ENCODE measurements at places on chromosomes 12 and 14. TPM values are rescaled to one million over a fixed set of nuclear protein-coding genes. Genes with fewer than 3 reads are reported as not detected.

SIX6 gene
- not detected for polyA plus RNA-seq

DNAI7 gene
- 0.06 TPM for polyA plus RNA-seq

PPP1R13B gene
- 2.8 TPM for polyA plus RNA-seq

PPFIA2 gene
- polyA plus RNA-seq: not detected

CD163L1 gene
- polyA plus RNA-seq: 0.50 TPM

CYP46A1 gene
- 0.31 TPM for polyA plus RNA-seq

MMP17 gene
- 15.9 TPM for polyA plus RNA-seq

SLCO1B3 gene
- not detected for polyA plus RNA-seq

MYO1A gene
- polyA plus RNA-seq: not detected

TMEM30B gene
- polyA plus RNA-seq: 0.03 TPM

IQSEC3 gene
- polyA plus RNA-seq: 0.10 TPM

OVCH1 gene
- polyA plus RNA-seq: 0.05 TPM

DNA sequence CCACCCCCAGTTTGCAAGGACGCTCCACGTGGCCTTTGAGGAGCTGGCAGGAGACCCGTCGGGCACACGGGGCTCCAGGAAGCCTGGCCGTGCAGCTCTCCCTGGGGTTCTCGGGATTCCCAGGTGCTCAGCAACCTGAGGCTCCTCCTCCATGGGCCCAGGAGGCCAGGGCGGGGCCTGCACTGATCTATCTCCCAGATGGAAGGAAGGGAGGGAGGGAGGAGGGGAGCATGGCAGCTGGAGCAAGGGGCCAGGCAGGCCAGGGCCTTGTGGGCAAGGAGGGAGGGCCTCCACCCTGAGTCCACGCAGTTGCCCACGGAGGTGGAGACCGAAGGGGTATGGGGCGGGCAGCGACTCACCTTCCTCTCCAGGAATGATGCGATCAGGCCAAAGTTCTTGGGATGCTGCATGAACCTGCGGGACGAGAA lies 127.3 kb downstream of the RFLNA start:
- DNase-seq: no peak

DNA sequence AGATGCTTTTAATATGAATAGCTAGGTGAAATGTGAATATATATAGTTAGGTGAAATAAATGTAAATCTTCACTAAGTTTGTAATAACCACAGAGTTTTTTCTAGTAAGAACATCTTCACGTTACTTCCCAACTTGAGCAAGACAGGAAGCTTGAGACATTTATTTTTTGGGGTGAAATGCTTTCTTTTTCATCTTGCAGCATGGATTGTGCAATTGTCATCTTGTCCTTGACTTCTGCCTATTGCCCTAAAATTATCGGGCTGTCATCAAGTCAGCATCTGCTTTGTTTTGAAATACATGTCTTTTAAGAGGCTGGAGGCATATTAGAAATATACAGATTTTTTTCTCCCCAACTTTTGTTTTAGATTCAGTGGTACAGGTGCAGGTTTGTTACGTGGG lies 433.9 kb downstream of the PCNX1 start:
- DNase-seq: no peak

- DNase-seq: peak; percentile 50
Measured at GRCh38 chr14:69535230-69535848, 39.3 kb downstream of the CCDC177 start.

GRCh38 chr14:31543969-31544799 lies 17.0 kb upstream of the NUBPL start:
- DNase-seq: peak; percentile 23

DNA sequence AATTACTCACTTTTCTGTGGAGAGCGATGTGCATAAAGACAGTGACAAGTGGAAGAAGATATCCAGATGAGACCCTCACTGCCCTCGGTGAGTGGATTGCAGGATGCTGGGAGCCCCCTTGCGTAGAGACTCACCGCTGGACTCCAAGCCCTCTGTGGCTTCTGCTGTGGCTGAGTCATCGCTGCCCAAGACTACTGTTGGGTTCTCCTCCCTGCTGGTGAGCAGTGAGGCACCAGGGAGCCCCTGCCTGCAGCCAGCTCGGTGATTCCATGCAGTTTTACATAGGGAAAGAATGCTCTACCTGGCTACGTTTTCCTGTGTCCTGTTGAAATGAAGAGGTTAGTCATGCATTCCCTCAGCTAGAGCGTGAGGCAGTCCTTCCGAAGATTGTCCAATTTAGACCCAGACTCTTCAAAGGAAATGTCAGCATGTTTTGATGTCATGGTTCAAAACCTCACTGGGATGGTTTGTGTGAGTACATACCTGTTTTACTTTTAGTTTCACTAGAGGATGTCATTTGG lies 28.2 kb downstream of the TRAF3 start:
- DNase-seq: peak; percentile 70

- peak; percentile 92 for DNase-seq
Measured at GRCh38 chr12:26011099-26011498, 52.6 kb downstream of the RASSF8 start.

DNA sequence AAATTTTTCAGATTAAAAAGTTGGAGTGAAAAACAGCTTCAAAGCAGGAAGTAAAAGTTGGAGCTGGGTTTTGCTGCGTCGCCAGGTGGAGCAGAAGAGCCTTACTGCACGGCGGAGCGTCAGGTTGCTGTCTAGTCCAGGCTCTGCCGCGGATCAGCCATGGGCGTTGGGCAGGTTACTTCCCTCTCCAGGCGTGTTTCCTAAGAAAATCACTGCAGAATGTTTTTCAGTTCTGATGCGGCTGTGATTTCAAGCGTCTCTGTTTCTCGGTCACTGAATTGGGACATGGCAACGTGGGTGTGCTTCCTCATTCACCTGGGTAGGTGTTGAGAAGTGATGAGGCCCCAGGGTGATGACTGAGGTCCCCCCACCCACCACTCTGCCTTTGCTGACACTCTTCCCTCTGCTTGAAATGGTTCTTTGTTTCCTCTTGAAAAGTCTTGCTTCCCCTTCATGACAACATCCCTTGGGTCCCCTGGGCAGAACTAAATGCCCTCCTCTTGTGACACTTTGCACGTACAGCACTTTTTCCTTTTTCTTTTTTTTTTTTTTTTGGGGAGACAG lies 7.6 kb downstream of the EVL start:
- no peak for DNase-seq

- no peak for DNase-seq
Measured at GRCh38 chr12:62632411-62632918, 165.8 kb downstream of the MON2 start.

DNA sequence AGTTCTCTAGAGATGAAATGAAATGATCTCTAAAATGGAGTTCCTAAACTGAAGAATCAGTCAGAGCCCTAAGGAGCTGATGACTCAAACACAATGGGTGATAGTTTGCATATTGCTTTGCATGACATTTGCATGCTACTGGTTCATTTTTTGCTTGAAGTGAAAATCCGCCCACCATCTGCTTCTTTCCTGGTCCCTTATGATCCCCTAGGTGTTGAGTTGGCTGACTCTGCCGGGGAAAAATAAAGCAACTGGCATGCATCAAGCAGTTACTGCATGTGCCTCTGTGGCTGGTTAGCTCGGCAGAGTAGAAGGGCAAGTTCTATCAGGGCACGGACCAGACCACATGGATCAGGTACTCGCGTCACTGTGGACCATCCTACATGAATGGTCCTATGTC lies 151.1 kb downstream of the PPM1H start:
- no peak for DNase-seq

DNA sequence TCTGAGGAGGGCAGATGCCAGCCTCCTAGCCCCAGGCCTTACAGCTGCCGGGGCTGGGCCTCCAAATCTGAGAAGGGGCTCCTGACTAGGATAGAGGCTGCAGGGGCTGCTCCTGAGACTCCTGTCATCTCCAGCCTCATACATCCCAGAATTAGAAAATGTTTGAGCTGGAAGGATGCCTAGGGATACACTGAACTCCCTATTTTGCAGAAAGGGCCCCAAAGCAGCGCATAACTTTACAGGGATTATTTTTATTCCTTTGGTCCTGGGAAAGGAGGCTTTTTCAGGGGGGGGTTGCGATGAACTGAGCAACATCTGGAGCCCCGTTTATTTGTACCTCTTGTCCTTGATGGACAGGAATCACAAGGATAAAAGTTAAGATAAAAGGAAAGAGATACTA lies 35.9 kb upstream of the SLC38A2 start:
- DNase-seq: no peak

GRCh38 chr12:52308806-52309425 lies 12.3 kb downstream of the KRT83 start:
- DNase-seq: no peak

GRCh38 chr12:154058-154457 lies 59.9 kb downstream of the SLC6A12 start:
- no peak for DNase-seq

GRCh38 chr12:57795354-57795753 lies 12.8 kb downstream of the TSFM start:
- peak; percentile 37 for DNase-seq

DNA sequence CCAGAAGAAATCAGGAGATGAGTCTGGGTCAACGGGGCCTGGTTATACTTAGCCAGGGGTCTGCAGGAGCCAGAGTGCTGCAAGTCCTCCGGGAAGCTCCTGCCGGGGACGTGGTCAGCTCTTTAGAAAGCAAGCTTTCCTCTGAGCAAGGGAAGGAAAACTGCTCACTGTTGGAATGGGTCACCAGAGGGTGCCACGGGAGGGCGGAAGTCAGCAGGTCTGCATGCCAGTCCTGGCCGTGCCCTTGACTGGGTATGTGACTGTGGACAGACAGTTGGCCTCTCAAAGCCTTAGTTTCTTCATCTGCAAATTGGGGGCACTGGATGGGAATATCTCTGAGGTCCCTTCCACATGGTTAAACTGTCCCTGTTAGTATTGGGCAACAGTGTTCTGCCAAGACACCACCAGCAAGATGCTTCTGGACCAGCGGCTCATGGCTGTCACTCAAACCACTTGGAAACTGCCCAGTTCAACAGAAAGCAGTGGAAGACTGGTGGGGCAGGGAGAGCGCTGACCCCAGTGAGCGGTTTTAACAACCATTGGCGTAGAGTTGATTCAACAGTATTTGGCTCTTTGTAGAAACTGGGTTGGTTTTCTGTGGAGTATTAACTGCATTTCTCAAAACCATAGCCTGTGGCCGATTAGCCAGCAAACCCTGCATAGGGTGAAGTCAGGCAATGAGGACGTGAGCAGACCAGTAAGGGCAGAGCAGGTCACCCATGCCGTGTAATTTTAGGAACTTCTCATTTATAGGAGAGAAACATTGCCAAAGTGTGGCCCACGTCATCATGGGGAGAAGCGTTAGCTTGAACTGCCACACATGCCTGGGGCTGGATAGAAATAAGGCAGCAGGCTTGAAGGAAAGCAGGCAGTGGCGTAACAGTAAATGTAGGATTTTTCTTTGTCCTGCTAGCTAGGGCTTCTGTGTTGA lies 163.9 kb upstream of the PRMT8 start:
- DNase-seq: no peak

DNA sequence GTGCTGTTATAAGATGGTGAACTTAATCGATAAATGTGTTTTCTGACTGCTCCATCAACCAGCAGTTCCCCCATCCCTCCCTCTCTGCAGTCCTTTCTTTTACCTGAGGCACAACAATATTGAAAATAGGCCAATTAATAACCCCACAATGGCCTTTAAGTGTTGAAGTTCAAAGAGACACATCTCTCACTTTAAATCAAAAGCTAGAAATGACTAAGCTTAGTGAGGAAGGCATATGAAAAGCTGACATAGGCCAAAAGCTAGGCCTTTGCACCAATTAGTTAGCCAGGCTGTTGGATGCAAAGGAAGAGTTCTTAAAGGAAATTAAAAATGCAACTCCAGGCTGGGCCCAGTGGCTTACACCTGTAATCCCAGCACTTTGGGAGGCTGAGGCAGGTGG lies 43.7 kb downstream of the SAV1 start:
- DNase-seq: no peak

DNA sequence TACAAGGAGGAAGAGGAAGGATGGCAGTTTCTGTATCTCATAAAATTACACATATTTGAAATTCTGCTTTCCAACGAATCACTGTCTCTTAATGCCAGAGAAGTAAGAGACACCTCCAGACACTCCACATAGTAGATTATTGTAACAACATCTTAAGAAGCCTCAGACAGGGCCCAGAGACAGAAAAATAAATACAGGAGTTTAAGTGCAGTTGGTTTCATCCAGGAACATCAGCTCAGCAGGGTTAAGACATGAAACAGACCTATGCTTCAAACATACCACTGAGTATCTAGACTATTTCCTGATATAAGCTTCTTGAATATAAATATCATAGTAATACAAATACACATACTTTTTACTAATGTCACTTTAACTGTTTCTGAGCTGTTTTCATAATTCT lies 290.3 kb downstream of the ADAMTS20 start:
- DNase-seq: no peak

GRCh38 chr14:61973981-61974380 lies 211.8 kb downstream of the SNAPC1 start:
- peak; percentile 87 for DNase-seq

GRCh38 chr12:47837190-47838171 lies 17.8 kb upstream of the HDAC7 start:
- peak; percentile 68 for DNase-seq

DNA sequence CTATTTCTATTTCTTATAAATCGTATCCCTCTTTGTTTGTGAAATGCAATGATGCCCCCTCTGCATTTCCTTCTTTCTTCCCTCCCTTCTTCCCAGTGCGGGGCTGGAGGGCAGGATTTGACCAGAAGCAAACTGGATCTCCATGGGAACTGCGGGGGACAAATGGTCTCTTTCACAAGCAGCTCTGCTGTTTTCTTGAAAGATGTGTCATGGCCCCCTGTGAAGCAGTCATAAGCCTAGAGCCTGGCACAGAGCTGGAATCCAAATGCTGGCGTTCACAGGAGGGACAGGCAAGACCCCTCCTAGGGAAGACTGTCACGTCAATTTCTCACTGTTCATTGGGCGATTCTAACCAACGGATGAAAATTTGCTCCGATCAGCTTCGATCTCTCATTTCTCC lies 203.5 kb upstream of the NOS1 start:
- DNase-seq: no peak

GRCh38 chr14:95424529-95424928 lies 91.9 kb downstream of the SYNE3 start:
- DNase-seq: peak; percentile 23

- DNase-seq: no peak
Measured at GRCh38 chr12:52540531-52540930, 12.4 kb downstream of the KRT71 start.

DNA sequence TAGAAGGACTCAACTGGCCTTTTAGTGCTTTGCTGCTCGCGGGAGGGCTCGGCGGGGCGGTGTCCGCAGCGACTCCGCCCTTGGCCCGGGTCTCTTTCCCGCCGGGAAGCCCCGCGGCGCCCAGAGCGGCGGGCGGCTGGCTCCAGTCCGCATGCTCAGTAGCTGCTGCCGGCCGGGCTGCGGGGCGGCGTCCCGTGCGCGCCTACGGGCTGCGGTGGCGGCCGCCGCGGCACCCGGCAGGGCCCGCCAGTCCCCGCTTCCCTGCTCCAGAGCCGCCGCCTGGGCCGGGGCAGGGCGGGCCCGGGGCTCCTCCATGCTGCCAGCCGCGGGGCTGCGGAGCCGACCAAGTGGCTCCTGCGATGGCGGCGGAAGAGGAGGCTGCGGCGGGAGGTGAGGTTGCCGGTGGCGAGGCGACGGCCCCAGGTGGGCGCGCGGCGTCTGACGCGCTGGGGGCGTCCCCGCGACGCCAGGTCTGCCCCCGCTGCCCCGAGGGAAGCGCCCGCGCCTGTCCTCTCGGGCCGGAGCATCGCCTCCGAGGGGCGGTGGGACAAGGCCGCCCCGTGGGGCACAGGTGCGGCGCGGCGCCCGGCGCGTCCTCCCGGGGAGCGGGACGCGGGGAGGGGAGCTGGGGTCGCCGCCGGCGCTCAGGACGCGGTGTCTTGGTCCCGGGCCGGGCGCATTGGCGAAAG lies at the start of gene BMAL2:
Gene BMAL2, plus strand, starts transcription at position 123 of the 689 bp plus-strand sequence. Its CDS starts 237 bp downstream, at position 360.
- DNase-seq: peak; percentile 43

- no peak for DNase-seq
Measured at GRCh38 chr12:108190529-108190928, 61.4 kb downstream of the WSCD2 start.
